HT1080 (cell line): ENCODE measurements at places on chromosomes 12 and 14. TPM values are rescaled to one million over a fixed set of nuclear protein-coding genes. Genes with fewer than 3 reads are reported as not detected.

- DNase-seq: peak; percentile 65
Observed at GRCh38 chr14:74846968-74847665, 28.8 kb downstream of the PROX2 start.

GRCh38 chr12:72057330-72057914 lies 118.8 kb downstream of the TPH2 start:
- peak; percentile 39 for DNase-seq

DNA sequence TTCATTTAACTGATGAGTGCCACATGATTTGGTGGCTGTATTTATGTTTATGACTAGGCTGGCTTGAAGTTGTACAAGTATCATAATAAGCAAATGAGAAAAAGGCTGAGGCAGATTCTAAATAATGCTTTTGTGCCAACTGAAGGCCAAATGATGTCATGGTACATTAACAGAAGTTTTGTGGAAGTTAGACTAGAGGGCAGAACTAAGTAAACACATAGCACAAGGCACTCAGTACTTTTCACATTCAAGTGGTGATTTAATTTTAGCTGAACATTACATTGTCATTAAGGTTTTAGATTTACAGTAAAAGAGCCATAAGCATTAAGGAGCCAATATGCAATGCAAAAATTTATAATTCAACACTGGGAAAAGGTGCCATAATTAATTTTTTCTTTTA lies 21.1 kb downstream of the PPP1CC start:
- no peak for DNase-seq

DNA sequence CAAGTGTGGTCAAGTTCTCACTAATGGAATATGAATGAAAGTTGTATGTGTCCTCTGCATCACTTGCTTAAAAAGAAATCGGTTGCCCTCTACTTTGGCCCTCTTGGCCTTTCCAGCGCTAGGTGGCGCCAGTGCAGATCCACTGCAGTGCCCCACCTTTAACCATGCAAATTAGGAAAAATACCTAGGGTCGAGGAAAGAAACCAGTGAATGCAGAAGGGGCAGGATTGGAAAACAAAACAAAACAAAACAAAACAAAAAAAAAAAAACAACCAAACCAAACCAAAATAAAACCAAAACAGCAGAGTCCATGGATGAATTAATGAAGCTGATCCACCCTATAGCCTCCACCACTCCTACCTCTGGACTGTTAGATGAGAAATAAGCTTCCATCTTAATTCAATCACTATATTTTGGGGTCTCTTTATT lies 12.9 kb upstream of the NEMF start:
- DNase-seq: peak; percentile 72

- no peak for DNase-seq
Observed at GRCh38 chr14:36505892-36506731, 13.9 kb downstream of the NKX2-1 start.

DNA sequence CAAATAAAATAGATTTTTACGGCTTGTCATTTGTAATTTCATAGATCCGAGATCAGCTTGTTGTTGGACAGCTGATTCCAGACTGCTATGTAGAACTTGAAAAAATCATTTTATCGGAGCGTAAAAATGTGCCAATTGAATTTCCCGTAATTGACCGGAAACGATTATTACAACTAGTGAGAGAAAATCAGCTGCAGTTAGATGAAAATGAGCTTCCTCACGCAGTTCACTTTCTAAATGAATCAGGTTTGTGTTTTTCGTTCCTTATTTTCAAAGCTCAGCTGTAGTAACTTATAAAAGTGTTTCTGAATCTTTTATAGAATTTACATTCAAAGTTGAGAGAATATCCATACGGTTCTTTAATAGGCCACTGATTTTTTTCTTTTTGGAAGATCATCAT lies 89.1 kb downstream of the LRRK2 start:
- no peak for DNase-seq

The NTN4 gene
- 7.7 and 8.4 TPM in 2 replicates for total RNA-seq

The GPR65 gene
- not detected in 2 replicates for total RNA-seq

The TMCC3 gene
- total RNA-seq: 5.2 TPM in 2 replicates

The RDH16 gene
- not detected in 2 replicates for total RNA-seq

The DNAI7 gene
- total RNA-seq: not detected in 2 replicates
